Activated naive CD4-positive, alpha-beta T cell treated with anti-CD3 and anti-CD28 coated beads, Interleukin-2, amount 50 U/mL, for 72 hours (primary cell): ENCODE measurements at places on chromosomes 11 and 22. TPM values are rescaled to one million over a fixed set of nuclear protein-coding genes. Genes with fewer than 3 reads are reported as not detected.

The TREH gene
- not detected for total RNA-seq

The CTSW gene
- total RNA-seq: 16.8 TPM

The SCGB1C1 gene
- not detected for total RNA-seq

The SLC22A8 gene
- total RNA-seq: not detected

The NCR3LG1 gene
- 0.54 TPM for total RNA-seq

The OR52L1 gene
- total RNA-seq: not detected

The TSPAN32 gene
- total RNA-seq: 5.6 TPM

The EHF gene
- not detected for total RNA-seq

The SPCS2 gene
- total RNA-seq: 79.1 TPM

The TRIM34 gene
- total RNA-seq: 10.9 TPM

The PHOX2A gene
- not detected for total RNA-seq

The EIF3L gene
- total RNA-seq: 1,046 TPM

The NAALAD2 gene
- total RNA-seq: not detected

The OR5A1 gene
- total RNA-seq: not detected

The PGGHG gene
- total RNA-seq: 695 TPM

The TNRC6B gene
- 63.2 TPM for total RNA-seq

The MYH9 gene
- 691 TPM for total RNA-seq

The FXYD6 gene
- total RNA-seq: not detected

The RAB3IL1 gene
- total RNA-seq: not detected

The SLC17A6 gene
- not detected for total RNA-seq

The OR4C5 gene
- not detected for total RNA-seq

The LIMK2 gene
- 46.8 TPM for total RNA-seq

The PC gene
- total RNA-seq: 11.5 TPM
